ENCODE measurements at places on chromosomes 2 and 18.

DNA sequence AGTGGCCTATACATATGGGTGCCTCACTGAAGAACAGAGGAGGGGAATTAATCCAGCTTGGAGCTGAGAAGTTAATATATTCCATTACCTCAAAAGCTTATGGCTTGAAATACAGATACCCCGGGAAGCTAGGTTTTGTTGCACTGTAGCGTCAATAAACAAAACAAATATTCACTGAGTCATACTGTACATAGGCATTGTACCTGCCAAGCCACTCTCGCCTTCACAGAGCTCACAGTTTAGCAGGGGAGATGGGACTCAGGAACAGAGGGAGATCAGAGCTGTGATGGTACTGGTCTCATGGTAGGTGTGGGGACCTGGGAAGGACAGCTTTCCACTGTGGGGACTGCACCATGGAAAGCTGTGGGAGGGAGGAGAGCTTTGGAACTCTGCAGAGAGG is 111.2 kb upstream of the ST6GAL2 start:
- DNase-seq = no peak

GRCh38 chr2:159728629-159729028 is 16.3 kb downstream of the MARCHF7 start:
- no peak for DNase-seq

DNA sequence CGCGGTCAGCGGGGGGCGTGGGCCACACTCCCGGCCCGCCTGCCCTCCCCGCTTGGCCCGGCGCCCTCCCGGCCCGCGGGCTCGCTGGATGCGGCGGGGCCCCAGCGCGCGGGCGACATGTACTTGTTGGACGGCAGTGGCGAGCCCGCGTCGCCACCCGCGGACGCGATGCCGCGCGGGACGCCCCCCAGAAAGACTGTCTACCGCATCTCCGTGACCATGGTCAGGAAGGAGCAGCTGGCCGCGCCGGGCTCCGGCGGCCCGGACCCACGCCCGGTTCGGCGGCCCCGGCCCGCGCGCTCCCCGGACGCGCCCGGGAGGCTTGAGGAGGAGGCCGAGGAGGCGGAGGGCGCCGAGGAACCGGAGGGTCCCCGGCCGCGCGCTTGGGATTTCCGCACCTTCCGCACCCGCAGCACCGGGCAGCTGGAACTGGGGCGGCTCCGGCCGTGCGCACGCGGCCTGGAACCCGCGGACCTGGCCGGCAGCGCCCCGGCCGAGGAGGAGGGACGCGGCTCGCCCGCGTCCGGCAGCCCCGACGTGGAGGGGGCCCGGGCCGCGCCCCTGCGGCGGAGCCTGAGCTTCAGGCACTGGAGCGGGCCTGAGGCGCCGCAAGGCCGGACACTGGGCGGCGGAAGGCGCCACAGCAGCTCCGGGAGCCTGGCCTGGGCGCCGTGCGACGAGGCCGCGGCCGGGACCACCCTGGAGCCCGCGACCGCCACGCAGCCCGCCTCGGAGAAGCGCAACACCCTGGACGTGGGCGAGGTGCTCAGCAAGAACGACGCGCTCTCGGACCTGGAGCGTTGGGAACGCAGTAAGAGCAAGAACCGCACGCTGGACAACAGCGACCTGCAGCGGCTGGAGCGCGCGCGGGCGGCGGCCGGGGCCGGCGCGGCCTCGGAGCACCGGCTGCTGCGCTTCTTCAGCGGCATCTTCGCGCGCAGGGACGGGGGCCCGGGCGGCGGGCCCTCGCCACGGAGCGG is 176.4 kb downstream of the AGAP1 start:
- no peak for DNase-seq

DNA sequence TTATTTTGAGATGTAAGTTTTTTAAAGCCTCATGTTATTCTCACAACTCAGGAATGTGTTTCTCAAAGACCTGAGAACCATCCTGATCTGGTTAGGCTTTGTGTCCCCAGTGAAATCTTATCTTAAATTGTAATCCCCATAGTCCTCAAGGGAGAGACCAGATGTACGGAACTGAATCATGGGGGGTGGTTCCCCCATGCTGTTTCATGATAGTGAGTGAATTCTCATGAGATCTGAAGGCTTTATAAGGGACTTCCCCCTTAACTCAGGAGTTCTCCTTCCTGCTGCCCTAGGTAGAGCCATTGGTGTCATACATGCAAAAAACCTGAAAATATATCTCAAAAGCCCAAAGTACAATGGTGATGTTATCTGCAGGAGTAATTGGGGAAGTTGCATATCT is 836.7 kb downstream of the CBLN2 start:
- no peak for DNase-seq

- DNase-seq = no peak
Observed at GRCh38 chr2:183214680-183215079, 90.4 kb downstream of the NUP35 start.

GRCh38 chr18:289026-289425 is 21.2 kb upstream of the THOC1 start:
- no peak for DNase-seq

DNA sequence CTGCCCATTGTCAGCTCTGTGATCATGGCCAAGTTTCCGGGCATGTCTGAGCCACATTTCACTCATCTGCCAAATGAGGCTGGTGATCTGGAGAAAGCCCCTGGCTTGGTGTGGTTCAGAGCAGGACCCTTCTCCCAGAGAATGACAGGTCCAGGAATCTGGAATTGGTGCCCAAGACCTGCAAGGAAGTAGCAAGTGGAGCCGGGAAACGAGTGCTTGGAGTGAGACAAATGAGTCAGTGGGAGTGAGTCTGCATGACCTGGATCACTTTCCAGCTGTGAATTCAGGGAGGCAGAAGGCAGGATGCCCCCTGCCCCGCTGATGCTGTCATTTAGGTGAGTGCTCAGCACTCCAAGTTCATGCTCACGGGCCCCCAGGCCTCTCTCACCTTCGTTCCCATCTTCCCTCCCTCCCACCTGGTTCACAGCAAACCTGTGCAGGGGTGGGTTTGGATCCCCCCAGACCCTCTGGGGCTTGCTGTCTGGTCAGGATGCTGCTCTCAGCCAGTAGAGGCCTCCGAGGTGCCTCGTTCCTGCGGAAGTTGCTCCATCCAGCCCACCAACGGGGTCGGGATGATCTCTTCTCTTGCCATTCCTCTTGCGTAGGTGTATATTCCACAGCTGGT is 104.4 kb downstream of the INHBB start:
- no peak for DNase-seq

GRCh38 chr18:44973282-44973681 is 292.6 kb downstream of the SETBP1 start:
- no peak for DNase-seq

- no peak for DNase-seq
Observed at GRCh38 chr2:102331311-102331980, 20.1 kb downstream of the IL1RL1 start.

GRCh38 chr2:15429032-15429431 is 132.1 kb downstream of the NBAS start:
- no peak for DNase-seq

- no peak for DNase-seq
Observed at GRCh38 chr2:246489-247144, 17.2 kb downstream of the SH3YL1 start.

- DNase-seq = no peak
Observed at GRCh38 chr2:27441958-27442919, at the start of gene KRTCAP3. Gene KRTCAP3 (plus strand): TSS chr2:27442381. CDS start chr2:27442413, 32 bp downstream.

DNA sequence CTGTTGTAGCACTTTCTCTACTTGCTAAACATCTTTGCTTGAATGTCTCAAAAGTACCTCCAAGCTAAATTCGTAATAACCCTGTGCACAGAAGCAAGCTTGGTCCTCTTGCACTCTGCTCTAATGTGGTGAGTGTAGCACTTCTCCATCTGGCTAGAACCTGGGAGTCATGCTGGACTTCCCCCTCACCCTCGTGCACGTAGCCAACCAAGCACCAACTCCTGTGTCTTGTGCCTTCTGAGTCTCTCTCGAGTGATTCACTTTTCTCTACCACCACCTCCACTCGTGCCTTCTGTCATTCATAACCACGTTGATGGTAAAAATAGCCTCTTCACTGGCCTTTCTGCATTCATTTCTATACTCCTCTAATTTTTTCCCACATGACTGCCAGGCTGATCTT is 91.9 kb upstream of the KCNE4 start:
- no peak for DNase-seq

DNA sequence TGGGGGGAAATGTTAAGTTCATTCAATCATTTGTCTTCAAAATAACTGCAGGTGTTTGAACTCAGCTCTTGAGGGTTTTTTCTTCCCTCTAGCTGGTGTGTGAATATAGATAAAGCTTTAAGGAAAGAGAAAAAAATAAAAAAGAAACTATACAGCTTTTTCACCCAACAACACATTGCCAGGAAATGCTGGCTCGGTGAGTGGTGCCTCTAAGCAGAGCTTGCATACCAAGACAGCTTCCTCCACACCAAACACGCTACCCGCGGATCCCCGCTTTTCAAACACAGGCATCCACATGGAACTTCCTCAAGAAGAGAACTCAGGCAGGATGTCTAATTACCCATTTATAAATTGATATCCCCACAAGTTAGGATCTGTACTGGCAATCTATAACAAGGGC is 69.8 kb upstream of the TANK start:
- DNase-seq = no peak

DNA sequence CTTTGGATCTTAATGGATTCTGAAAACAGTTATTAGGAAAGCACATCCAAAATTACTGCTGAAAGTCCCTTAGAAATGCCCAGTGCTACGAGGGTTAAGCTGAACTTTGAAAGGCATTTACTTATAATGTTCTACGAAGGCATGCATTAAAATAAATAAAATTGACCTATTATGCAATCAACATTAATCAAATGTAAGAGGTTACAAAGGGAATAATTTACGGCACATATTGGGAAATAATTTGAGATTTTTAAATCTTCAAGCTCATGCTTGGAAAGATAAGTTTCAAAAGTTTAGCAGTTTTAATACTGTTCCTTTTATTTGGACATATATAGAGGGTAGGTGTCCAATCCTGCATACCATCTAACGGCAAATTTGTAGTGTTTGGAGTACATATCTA is 1564.1 kb upstream of the DDX18 start:
- DNase-seq = no peak

GRCh38 chr2:193868833-193869232 is 1674.1 kb upstream of the TMEFF2 start:
- no peak for DNase-seq

DNA sequence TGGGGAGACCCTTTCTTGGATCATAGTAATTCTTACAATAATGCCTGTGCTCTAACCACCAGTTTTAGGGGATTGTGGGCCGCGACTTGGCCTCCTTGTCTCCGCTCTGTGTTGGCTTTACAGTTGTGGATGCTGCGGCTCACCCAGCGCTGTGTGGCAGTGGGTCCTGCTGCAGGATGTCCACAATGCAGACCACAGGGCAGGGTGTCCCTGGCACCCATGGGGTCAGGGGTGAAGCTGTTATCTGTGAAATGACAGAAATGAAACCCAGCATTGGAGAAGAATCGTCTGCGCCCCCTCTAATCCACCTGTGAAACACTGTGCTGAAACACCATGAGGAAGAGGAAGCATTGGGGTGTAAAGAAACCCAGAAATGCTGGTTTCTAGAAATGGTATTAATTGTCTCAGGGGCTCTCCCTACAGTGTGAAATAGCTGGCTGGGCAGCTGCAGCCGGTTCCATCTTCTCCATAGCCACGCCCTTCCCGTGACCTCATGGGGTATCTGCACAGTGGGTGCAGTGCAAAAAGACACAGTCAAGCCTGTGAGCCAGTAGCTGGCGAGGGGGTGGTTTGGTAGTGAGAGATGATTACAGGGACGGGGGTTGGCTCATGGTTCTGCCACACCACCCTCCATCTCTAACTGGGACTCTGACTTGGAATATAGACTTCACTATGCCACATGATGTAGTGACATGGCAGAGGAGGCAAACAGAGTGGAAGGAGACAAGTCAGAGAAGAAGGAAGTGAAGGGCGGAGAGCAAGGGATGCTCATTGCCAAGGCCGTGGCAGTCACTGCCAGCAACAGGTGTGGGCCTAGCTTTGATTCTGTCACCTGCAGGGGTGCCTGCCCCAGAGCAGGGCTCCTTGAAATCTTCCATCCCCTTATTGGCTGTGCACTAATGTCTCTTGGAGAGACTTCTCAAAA is 16.2 kb downstream of the INPP4A start:
- DNase-seq = peak; percentile 53

GRCh38 chr2:127560931-127561280 is 25.4 kb downstream of the MYO7B start:
- DNase-seq = no peak

DNA sequence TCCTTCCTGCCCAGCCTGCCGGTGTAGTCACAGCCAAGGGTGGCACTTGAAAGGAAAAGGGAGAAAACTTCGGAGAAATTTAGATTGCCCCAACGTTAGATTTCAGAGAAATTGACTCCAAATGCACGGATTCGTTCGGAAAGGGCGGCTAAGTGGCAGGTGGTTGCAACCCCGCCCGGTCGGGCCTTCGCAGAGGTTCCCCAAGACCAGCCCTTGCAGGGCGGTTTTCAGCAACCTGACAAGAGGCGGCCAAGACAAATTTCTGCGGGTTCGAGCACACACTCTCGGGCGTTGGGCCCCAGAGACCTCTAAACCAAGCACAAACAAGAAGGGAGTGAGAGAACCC is 4.8 kb downstream of the ONECUT2 start:
- no peak for DNase-seq

- DNase-seq = no peak
Observed at GRCh38 chr2:215365184-215365658, 53.4 kb downstream of the ATIC start.

GRCh38 chr2:101904916-101905315 is 86.8 kb upstream of the IL1R2 start:
- DNase-seq = no peak

DNA sequence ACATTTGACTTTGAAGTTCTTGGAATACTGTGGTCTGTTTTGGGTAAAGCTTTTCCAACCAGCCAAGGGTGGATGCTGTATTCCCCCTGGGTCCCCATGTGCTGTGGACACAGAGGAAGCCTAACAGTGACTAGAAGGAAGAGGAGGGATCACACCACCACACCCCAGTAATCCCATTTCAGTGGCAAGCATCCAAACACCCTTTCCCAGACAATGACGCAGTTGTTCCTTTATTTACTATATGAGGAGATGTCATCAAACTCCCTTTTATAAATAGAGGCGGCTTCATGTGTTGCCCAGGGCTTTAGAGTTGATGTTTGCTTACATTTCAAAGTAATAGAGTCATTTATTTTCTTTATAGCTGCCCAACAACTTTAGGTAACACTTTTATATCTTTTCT is 959.4 kb upstream of the GYPC start:
- no peak for DNase-seq
